ENCODE measurements at places on chromosomes 5 and 9.
A peak's percentile ranks its signal among the peaks of the same experiment; 100 is the strongest.

GRCh38 chr5:150600616-150601490 is 39.6 kb upstream of the SYNPO start:
- no peak for DNase-seq

GRCh38 chr5:40436535-40437237 is 243.0 kb upstream of the PTGER4 start:
- no peak for DNase-seq

GRCh38 chr5:178205749-178206047 is 1.4 kb downstream of the HNRNPAB start:
- DNase-seq = no peak

- DNase-seq = no peak
Measured at GRCh38 chr9:75713335-75713734, 177.1 kb upstream of the PCSK5 start.

- DNase-seq = no peak
Measured at GRCh38 chr9:82903503-82903902, 159.4 kb downstream of the RASEF start.

GRCh38 chr9:209143-209758 is 5.4 kb upstream of the DOCK8 start:
- DNase-seq = no peak

GRCh38 chr5:133459474-133460160 is 152.7 kb downstream of the FSTL4 start:
- no peak for DNase-seq

GRCh38 chr5:161040818-161041217 is 188.8 kb upstream of the ATP10B start:
- no peak for DNase-seq

DNA sequence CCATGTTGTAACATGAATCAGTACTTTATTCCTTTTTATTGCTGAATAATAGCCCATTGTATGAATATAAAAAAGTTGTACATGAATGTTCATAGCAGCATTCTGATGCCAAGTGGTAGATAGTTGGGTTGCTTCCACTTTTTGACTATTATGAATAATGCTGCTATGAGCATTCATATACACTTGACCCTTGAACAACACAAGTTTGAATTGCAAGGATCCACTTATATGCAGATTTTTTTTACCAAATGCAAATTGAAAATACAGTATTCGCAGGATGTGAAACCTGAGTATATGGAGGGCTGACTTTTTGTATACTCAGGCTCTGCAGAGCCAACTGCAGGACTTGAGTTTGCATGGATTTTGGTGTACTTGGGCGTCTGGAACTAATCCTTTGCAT is 14.7 kb upstream of the SIL1 start:
- no peak for DNase-seq

DNA sequence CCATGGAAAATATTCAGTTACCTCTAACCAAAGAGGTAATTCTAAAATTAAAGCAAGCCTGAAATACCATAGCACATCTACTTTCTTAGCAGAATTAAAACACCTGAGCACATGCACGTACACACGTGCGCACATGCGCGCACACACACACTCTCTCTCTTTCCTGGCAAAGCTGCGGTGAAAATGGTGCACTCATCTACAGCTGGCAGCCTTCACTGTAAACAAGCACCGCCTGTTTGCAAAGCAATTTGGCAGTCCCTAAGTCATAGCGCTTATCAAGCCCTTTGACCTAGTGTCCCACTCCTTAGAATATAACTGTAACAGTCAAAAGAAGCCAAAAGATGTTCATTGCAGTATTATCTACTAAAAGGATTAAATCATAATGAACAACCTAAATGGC is 278.7 kb downstream of the DENND1A start:
- DNase-seq = no peak

DNA sequence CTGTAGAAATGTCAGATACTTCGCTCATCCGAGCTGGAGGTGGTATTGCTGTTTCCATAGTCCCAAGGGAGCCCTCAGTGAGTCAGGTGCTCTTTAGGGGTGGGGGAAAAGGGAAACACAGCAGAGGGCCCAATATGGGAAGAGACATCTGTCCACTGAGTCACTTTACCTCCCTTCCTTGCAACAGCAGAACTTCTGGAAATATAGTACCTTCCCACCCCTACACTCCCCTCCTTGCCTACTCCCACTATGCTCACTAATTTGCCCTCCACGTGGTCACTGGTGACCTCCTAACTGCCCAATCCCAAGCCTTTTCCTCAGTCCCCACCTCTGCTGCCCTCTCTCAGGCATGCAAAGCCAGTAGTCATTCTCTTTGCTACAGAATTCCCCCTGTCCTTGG is 1.9 kb downstream of the HK3 start:
- no peak for DNase-seq

DNA sequence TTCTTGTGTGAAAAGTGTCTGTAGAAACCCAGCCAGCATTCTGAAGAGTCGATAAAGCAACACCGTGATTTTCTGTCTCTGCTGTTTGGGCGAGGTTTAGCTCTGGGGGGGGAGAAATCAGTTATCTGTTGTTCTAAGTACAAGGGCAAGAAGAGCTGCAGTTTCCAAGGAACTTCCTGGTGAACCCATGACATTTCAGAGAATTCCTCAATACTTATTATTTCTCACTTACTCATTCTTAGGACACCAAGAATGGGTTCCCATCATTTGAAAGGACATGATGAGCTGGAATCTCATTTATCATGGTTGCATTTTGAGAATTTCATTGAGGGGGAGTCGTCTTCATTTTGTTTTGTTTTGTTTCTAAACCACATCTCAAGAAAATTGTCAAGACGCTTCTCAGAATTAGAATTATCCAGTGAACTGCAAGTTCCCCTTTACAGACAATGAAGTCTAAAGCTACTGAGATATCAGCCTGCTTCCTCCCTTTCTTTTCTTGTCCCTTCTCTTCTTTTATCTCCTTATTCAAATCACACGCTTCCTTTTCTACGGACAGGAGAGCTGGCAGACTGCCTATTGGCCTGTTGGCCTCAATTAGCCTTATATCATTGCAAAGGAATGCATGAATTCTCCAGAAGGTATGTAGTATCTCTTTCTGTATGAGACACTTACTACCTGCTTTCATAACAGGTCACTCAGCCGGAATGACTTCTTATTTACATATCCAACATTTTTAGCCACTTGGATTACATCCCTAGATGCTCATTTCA is 53.7 kb downstream of the ZNF462 start:
- no peak for DNase-seq

DNA sequence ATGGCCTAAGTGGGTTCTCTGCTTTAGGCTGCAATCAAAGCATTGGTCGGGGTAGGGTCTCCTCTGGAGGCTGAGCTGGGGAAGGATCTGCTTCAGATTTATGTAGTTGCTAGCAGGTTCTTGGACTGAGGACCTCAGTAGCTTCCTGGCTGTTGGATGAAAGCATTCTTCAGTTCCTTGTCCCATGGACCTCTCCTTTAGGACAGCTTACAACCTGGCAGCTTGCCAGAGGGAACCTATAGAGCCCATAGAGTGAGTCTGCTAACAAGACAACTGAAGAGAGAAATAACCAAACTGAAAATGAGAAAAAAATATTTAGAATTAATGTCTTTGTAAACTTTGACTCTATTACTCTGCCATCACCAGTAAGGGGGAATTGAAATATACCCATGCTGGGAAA is 12.4 kb downstream of the MRPS30 start:
- no peak for DNase-seq

- DNase-seq = peak; percentile 49
Measured at GRCh38 chr5:157108976-157109375, at the start of gene HAVCR2. Gene HAVCR2, minus strand, starts transcription at chr5:157109044. Its CDS starts 61 bp downstream, at chr5:157108983.

DNA sequence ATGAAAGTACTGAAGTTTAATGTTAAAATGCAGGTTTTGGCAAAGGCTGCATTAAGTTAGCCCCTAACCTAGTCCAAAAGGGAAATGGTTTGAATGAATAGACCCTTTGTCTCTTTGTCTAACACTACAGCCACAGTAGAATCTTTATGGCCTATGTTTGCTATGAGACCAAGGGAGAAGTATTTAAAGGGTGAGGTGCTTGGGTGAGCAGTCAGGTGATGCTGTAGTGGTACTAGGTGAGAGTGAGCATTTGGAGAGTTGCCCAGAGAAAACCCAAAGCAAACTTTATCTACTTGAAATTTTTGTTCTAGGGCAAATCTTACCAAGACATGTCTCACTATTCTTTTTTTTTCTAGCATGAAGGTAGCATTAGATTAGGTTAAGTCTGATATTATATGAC is 1961.4 kb upstream of the WWC1 start:
- DNase-seq = no peak

- peak; percentile 36 for DNase-seq
Measured at GRCh38 chr5:72265032-72265877, 54.8 kb downstream of the MRPS27 start.

DNA sequence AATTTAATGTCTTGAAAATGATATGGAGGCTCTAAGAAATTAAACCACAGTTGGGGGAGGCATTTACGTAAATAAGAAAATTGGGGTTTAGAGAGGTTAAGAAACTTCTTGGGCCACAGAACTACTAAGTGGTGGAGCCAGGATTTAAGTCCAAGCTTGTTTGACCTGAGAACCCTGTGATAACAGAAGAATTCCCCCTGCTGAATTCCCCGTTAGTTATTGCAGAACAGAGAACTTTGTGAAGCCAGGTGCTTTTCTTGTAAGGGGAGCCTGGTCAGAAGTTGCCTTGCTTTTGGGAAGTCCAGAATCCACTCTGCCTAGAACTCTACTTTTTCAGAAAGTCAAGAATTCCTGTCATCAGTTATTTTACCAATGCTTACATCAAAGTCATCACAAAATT is 309.3 kb upstream of the SEMA6A start:
- DNase-seq = no peak

- DNase-seq = no peak
Measured at GRCh38 chr5:170597109-170597751, 93.4 kb downstream of the KCNIP1 start.

DNA sequence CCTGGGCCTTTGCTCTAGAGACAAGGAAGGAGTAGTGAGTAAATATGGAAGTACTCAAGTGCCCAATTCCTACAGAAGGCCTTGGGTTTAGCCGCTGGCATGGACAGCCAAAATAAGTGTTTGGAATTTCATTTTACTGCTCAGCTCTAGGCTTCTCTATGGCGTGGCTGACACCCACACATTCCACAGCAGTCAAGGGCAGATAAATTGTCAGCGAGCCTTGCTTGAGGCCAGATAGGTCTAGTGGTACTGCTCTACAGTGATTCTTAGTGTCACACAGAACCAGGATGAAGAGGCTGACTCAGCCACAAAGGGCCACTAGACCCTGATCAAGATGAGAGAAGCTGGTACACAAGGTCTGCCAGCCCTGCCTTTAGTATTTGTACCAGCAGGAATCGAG is 111.0 kb upstream of the NFIB start:
- no peak for DNase-seq

- no peak for DNase-seq
Measured at GRCh38 chr5:32505756-32506155, 61.2 kb upstream of the ZFR start.

GRCh38 chr9:13805546-13805945 is 508.4 kb downstream of the NFIB start:
- DNase-seq = no peak

GRCh38 chr9:13083963-13084528 is 195.4 kb downstream of the MPDZ start:
- DNase-seq = no peak

DNA sequence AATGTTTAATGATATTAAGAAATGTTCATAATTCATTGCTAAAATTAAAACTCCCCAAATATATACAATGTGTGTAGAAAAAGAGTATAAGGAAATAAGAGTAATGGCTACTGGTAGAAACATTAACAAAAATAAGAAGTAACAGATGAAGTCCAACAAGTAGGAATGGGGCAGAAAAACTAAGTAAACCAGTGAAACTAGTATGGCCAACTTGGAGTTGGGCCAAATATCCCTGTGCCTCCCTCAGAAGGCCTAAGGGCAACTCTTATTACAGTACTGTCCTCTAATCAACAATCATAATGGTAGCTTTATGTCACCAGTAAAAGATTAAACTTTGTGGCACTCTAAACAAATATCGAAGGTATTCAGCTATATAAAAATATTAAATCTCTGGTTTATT is 93.5 kb downstream of the SSBP2 start:
- DNase-seq = no peak

GRCh38 chr9:118987167-118987566 is 382.1 kb downstream of the BRINP1 start:
- no peak for DNase-seq

DNA sequence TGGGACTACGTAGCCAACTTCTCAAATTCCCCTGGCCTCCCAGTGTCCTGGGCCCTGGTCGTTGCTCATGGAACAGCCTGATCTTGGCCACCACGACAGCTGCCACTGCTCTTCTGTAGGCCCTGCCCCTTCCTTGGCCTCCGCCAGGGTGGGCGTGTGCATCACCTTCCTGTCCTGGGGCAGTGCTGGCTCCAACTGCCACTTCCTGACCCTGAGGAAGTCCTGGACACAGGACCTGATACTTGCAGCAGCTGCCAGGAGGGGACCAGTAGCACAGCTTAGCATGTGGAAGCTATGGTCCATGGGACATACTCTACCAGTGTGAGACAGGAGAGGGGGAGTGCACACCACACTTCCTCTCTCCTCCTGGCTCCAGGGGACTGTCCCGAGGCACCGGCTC is 145.2 kb downstream of the TENT4A start:
- no peak for DNase-seq

DNA sequence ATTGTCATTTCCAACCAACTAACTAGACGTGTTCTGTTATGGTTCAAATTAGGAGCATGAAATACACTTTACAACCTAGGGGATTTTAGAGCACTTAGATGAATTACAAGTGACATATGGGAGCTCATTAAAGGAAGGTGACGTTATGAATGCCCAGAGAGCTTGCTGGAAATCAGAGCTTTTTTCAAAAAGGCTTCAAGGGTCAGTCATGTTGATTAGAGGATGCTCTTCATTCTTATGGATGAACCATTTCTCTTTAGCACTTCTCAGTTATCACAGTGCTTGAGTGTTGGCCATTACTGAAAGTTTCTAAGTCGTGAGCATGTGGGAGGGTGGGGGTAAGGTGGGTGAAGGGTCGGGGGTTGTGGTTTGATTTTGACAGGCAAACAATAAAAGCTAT is 1245.5 kb upstream of the DMAC1 start:
- DNase-seq = no peak

DNA sequence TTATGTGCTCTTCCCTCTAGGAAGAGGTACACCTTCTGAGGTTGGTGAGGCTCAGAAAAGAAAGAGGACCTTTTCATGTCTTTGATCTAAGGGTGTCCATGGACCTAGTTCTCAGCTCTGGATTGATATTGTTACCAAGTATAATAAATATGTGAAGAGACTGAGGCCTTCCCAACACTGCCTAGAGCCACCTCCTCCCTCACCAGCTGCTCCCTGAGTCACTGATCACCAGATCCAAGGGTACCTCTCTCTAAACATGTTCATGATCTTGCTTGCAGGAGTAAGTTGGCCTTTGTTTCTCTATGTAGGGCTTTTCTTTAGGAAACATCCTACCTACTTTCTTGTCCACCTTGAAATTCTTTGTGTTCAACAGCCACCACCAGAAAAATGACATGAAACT is 218.8 kb upstream of the ADRA1B start:
- DNase-seq = no peak

DNA sequence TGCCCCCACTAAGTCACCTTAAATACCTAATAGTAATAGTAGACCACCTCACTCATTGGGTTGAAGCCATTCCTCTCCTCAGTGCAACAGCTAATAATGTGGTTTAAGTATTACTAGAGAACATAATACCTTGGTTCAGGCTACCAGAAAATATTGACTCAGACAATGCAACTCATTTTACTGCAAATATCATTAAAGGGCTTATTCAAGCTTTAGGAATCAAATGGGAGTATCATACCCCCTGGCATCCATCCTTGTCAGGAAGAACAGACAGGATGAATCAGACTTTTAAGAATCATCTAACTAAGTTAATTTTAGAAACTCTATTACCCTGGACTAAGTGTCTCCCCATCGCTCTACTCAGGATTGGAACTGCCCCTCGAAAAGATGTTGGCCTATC is 6.8 kb upstream of the RNF180 start:
- DNase-seq = no peak

- peak; percentile 50 for DNase-seq
Measured at GRCh38 chr5:172010278-172010677, 3.8 kb upstream of the FBXW11 start.
